LoVo (cell line): ENCODE measurements at places on chromosomes 2 and 18.
A peak's percentile ranks its signal among the peaks of the same experiment; 100 is the strongest.

GRCh38 chr2:59713577-59713976 lies 839.9 kb downstream of the BCL11A start:
- no peak for DNase-seq

DNA sequence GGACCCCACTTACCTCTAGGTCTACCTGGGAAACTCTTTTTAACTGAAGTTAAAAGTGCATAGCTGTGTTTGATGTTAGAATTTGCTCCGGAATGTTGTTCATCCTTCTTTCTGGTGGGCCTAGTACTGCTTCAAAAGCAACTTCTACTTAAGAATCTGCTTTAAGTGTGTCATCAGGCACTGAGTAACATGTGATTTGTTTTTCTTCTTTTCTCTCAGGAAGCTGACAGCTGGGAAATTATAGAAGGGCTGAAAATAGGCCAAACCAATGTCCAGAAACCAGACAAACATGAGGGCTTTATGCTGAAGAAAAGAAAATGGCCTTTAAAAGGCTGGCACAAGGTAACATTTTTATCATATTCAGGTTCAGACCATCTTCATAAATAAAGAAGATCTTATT lies 122.9 kb downstream of the PRKRA start:
- no peak for DNase-seq

DNA sequence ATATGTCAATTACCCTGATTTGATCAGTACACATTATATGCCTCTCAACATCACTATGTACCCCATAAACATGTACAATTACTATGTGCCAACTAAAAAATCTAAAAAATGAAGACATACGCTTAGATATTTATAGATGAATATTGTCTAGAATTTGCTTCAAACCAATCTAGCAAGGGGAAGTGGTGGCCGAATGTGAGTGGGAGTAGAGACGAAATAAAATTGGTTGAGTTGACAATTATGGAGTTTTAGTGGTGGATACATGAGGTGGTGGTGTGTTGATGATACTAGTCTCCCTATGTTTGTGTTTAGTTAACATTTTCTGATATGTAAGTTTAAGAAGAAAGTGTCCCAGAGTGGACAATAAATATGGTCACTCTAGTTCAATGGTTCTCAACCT lies 49.0 kb downstream of the SDC1 start:
- no peak for DNase-seq

- DNase-seq = no peak
Observed at GRCh38 chr2:39091543-39091942, 29.3 kb downstream of the SOS1 start.

DNA sequence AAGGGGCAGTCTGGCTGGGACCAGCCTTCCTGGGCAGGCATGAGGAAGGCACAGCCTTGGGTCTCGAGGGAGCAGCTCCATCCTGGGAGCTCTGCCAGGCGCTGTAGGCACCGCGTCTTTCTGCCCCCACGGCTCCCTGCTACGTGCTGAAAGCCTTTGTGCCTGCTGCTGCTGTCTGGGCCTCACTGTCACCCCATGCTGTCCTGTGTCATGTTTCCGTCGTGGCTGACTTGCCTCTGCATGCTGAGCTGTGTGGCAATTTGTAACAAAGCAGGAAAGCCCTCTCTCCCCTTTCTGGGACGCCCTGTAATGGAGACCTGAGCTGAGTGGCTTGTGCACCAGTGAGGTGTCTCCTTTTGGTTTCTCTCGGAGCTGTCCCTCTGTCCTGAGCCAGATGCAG lies 152.5 kb downstream of the TSN start:
- no peak for DNase-seq

- no peak for DNase-seq
Observed at GRCh38 chr2:75500633-75501032, 60.1 kb downstream of the EVA1A start.

GRCh38 chr2:232920055-232920454 lies 50.0 kb downstream of the SNORC start:
- DNase-seq = no peak

DNA sequence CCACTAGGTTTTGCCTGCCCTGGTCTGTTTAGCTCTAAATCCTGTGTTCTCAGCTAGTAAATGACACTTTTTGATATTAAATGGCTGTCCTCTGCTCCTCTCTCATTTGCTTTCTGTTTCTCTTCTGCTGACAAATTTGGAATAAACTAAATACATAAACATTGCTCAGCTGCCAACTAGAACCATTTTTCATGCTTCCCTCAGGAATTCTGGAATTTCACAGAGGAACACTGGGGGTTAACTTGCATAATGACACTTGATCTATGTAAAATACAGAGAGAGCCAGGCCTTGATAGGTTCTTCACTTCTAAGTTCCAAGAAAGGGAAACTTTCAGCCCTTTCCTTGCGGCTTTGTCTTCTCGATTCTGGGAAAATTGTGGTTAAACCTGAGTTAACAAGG lies 450.6 kb upstream of the ST6GAL2 start:
- no peak for DNase-seq

- DNase-seq = no peak
Observed at GRCh38 chr2:206840999-206841398, 75.6 kb downstream of the FASTKD2 start.

DNA sequence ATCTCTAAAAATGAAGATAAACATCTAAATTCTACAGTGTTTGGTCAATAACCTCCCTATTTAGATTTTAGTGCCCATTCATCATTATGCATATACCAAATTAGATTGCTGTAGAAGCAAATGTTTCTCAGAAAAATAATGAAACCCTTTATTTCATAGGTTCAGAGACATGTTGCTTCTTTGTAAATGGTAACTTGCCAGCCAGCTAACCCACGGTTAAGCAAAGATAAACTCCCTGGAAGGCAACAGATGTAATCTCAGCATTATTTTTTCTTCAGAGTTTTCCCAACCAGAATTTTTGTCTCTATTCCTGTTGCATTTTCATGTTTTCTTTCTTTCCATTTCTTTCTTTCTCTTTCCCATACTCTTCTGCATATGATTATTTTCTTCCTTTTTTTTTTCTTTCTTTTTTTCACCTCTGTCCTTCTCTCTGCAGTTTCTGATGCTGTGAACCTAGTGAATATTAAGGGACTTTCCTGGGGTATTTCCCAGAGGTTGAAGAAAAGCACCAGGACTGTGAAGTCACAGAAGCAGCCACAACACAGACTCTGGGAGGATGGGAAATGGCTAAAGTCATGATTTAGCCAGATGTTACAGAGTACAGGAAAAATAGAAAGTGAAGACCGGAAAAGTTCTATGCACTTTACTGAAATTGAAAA lies 50.0 kb upstream of the DSG1 start:
- DNase-seq = no peak

DNA sequence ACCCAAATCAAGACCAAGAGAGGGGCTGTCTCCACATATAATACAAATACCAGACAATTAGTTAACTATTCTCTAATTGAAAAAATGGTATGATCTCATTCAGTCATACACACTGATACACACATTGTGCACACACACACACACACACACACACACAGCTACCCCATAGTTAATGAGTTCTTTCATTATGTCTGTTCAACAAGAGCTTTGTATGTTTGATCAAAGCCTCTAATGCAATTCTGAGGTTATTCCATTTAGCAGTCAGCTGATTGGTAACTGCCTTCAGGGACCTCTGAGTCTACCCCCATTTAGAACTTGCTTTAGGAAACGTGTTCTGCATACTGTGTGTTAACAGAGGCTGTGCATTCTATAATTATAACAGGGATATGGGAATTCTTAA lies 741.4 kb upstream of the LRRTM4 start:
- DNase-seq = no peak

DNA sequence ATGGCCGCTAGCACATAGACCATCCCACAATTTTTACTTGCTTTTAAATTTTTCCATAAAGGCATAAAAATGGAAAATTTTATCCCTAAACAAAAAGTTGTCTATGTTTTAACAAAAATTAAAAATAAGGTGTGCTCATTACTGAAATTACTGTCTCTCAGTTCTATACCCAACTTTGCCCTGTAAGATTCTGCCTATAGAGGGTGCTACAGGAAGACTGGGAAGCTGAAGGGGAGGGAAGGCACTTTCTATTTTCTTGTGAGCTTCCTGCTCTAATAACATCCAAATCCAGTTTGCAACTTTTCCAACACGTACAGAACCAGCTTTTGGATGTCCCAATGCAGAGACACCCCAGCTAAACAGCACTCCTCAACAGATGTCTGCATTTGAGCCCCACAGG lies 666.9 kb downstream of the PLCL1 start:
- DNase-seq = no peak

- no peak for DNase-seq
Observed at GRCh38 chr2:167856190-167856589, 391.2 kb downstream of the STK39 start.

GRCh38 chr2:127425540-127426490 lies 7.6 kb downstream of the PROC start:
- no peak for DNase-seq

DNA sequence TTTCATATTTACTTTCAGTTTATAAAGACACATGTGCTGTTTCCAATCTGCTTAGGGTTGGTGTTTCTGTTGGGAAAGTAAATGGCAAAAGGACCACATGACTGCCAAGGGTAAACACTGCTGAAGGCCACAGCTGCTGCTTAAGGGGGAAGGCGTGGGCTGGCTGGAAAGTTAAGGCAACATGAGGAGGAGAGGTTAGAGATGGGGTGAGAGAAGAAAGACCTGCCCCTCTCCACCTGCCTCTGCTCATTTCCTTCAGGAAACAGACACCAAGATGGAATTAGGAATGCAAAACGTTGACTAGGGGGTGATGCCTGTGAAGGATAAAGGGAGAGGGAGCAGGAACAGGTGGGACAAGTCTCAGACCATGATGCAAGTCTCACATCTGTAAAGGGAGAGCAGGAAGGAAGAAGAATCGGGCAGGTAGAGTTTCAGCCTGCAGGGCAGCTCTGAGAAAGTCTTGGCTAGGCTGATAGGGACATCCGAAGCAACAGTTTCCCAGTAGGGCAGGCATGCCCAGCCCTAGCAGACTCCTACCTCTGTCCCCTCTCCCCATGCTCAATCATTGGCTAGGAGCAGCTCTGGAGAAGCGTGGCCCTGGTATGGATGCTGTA lies 86.0 kb downstream of the CDC42EP3 start:
- no peak for DNase-seq

DNA sequence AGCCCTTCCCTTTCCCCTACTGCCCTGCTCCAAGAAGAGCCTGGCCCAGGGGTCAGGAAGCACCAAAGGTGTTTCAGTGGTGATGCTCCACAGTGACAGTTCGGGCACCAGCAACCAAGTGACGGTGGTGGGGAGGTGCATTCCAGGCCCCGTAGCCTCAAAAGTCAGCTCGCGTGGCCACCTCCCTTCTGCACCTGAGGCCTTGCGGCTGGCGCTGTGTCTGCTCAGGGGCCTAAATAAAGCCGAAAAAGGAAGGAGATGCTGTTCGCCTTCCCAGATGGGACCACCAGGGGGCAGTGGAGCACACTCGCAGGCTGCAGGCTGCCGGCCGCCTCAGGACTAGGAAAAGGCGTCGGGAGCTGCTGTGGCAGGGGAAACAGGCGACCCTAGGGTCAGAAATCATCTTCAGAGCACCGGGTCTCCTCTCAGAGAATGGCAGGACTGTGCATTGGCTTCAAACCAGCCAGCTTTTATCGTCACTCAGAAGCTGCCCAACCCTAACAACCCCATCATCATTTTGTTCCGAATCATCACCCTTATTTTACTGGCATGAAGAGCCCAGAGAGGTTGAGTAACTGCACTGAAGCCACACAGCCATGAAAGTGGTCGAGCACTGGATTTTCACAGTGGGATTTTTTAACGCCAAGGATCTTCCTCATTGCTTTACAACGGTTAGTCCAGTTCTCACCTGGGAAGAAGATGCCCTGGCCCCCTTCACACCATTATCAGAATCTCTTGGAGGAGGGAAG lies 213.0 kb upstream of the CELF4 start:
- DNase-seq = peak; percentile 35

DNA sequence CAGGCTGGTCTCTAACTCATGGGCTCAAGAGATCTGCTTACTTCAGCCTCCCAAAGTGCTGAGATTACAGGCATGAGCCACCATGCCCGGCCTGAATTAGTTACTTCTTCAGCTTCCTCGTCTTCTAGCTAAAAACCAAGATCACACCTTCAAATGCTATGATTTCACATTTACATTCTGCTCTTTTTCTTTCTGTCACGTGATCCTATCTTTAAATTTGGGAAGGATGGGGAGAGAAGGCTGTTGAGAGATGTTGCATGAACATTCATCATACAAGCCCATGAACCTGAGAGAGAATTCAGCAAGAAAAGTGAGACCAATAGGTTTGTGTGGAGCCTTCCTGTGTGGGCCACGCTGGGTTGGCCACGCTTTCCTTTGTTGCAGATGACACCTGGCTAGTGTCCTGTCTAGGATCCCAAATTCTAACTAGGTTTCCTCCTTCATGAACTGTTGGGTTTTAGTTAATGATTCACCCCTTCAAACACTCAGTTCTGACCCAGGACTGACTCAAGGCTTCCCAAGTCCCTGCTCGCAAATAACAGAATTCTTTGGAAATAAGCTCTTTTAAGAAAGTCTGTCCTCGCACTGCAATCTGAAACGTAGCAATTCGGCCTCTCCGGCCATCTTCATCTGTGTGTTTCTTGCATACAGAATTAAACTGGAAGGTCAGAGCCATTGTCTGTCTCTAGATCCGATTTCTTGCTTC lies 57.3 kb upstream of the CREB1 start:
- DNase-seq = no peak

GRCh38 chr18:62621546-62621945 lies 93.8 kb upstream of the PHLPP1 start:
- DNase-seq = peak; percentile 81

DNA sequence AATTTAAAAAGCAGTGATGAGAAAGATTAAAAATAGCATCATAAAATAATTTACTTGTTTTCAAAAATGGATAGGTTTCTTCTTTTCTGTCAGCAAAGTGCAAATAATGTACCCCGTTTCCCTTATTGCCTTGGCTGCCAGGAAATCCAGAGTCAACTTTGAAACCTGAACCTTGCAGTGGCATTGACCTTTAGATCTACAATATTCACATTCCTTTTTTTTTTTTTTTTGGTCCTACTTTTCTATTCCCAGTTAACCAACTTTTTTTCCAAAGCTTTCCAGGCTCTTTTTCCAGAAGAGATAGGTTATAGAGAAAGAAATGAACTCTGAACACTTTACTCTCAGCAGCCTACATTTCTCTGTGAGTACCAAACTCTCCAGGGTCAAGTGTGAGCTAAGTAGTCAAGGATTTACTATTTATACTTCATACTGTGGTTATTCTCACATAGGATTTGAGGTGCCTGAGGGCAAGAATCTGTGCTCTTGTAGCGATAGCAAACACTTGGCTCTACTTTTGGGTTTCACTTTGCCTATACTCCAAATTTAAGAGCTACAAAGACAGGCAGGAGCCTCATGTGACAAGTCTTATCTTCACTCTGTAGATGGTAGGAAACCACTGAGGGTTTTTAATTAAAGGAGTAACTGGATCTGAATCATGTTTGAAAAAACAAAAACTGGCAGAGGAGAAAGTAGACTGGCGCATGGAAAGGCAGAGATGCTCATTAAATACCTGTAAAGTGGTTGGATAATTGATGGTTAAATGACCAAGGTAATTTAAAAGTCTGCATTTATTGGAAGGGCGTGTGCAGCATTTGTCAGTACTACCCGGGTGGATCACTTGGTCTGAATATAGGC lies 63.2 kb upstream of the TMEM17 start:
- DNase-seq = peak; percentile 20

DNA sequence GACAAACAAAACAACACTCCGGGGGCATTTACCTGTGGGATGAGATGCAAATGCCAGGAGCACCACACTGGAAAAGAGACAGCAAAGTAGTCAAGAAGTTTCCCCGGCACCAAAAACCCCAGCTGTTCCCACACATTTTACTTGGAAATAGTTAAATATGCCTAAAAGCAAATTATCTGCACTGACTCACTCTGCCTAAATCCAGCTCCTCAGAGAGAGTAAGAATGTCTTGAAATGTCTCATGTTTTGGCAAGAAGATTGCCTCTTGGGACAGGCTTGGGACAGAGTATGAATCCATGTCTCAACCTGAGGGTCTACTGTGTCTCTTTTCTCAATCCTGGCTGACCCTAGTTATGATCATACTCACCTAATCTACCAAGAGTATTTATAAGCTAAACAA lies 87.5 kb upstream of the RIOK3 start:
- DNase-seq = no peak
